ENCODE measurements at places on chromosomes 16 and 17.

DNA sequence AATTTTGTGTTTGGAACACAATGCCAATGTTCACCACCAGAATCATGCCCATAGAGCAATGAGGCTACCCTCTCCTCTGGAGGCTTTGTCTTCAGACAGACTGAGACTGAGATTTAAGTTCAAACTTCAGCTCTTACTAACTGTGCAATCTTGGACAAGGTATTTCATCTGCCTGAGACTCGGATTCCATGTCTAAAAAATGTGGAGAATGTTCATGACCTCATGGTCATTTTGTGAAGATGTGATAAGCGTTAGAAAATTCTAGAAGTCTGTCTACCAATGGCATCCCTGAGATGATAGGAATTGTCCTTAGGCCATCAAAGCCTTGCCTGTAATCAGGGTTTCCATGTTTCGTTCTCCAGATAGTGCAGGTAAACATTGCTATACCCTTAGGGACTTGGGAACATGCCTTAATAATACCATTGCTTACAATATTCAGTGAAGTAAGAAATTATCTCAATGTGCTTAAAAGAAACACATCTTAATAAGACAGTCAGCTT is 388.2 kb upstream of the MAF start:
- no peak for DNase-seq

DNA sequence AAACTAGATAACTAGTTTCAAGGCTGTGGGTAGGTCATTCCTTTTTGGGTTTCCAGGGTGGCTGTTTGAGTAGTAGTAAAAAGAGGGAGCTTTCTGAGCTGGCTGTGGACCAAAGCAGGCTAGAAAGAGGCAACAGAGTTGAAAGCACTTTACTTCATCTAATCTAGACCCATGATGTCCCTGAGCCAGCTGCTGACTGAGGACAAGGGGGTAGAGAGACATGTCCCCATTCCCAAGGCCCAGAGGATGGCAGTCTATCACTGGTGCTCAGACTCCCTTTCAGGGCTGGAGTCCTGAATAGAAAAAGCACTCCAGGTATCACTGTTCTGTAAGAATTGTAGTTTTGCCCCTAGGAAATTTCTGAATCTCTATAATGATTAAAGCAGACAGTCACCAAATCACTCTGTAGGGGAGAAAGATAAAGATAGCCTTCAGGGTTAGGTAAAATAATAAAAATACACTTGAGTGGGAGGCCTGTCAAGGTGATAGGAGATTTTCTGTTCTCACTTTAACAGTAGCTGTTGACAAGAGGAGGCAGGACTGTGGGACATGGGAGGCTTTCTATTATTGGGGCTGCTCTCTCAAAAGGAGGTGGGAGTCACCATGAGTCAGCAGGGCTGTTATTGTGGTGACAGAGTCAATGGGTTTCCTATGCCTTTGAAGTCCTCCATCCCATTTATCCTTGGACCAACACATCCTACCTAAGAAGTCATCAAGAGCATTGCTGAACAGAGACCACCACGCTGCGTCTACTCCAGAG is 190.2 kb upstream of the MPHOSPH6 start:
- no peak for DNase-seq

DNA sequence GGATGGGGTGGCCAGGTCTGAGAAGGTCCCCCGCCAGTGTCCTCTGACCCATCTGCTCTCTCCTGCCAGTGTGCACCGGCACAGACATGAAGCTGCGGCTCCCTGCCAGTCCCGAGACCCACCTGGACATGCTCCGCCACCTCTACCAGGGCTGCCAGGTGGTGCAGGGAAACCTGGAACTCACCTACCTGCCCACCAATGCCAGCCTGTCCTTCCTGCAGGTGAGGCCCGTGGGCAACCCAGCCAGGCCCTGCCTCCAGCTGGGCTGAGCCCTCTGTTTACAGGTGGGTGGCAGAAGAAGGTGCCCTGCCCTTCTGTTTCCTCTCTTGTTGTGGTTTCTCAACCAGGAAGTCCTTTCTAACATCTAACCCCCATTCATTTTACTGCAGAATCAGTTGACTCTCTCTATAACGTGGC is 7.1 kb downstream of the ERBB2 start:
- no peak for DNase-seq

GRCh38 chr17:31509805-31510177 is 118.3 kb downstream of the RAB11FIP4 start:
- DNase-seq: no peak

- DNase-seq: no peak
Measured at GRCh38 chr17:80485846-80486245, 9.4 kb upstream of the NPTX1 start.

DNA sequence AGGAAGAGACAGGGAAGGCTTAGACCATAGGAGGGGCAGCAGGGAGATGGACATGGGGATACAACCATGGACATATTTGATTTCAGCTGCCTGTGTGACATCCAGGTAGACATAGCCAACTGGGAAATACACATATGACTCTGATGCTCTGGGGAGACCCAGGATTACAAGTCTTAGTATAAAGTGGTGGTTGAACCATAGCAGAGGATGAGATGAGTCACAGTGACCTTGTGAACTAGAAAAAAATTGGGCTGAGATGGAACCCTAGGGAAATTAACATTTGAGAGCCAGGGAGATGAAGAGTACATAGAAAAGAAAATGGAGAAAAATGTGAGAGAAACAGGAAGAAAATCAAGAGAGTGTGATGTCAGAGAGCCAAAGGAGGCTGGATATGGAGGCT is 10.2 kb downstream of the MARCHF10 start:
- DNase-seq: no peak
